ENCODE measurements at places on chromosomes 3 and 15.

GRCh38 chr3:55128225-55128823 is 200.5 kb upstream of the LRTM1 start:
- peak; percentile 77 for DNase-seq

DNA sequence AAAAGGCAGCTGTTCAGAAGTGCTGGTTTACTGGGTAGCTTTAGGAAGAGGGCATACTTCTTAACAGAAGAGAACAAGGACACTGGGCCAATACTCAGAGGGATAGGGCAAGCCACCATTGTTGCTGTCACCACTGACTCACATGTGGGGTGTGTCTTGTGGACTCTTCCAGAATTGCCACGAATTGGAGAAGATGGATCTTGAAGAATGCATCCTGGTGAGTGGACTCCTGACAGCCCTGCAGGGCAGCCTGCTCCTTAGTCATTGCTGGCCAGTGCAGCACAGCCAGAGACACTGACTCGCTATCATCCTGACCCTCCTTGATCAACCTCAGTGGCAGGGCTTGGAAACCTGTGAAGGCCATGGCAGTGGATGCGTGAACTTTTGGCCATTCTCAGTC is 62.3 kb downstream of the UBP1 start:
- DNase-seq: peak; percentile 74

DNA sequence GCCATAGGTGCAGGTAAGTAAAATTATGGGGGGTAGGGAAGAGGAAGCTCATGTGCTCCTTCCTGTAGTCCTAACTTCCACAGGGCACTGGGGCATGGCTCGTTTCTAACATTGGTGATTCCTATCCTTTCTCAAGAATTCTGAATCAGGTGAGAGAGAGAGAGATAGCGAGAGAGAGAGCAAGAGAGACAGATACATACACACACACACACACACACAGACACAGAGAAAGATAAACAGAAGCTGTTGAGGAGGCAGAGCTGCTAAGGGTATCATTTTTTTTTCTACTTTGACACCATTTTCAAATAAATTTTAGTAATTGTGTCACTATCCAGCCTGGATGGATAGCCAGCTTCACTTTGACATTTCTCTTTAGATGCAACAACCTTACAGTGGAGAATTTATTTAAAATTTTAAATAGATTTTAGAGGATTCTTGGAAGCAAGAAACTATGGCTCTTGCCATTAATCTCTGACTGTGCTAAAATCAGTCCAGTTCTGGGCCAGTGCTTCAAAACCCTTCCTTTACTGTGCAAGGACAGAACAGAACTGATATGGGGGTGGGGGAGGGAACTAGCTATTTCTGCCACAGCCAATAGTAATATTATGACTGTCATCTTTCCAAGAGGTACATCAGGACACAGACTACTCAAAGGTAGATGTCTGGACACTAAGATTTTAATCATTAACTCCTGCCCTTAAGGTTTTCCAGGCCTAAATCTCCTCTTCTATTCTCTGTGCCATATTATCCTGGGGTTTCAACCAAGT is 14.6 kb upstream of the RAMAC start:
- DNase-seq: no peak

DNA sequence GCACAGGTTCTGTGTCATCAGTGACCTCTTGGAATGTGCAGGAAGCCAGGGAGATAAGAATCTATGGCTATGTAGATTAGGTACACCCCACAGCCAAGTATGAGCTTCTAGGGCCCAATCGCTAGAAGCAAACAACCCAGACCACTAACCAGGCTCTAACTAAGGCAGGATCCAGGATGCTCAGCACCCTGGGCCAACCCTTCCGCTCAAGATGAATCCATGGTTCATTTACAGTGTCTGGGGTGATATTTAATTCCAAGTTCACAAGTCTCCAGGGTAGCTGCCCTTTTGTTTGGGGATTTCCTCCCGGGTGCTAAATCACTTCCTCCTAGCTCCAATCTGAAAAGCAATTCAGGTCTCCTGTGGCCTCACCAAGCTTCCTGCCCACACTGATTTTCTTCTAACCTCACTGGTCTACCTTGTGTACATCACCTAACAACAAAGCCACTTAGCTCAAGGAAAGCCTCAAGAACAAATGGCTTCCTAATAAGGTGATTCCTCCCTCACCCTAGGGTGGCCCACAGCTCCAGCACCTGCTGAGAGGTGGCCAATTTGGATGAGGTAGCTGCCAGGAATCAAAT is 2.4 kb downstream of the EHD4 start:
- DNase-seq: peak; percentile 89

DNA sequence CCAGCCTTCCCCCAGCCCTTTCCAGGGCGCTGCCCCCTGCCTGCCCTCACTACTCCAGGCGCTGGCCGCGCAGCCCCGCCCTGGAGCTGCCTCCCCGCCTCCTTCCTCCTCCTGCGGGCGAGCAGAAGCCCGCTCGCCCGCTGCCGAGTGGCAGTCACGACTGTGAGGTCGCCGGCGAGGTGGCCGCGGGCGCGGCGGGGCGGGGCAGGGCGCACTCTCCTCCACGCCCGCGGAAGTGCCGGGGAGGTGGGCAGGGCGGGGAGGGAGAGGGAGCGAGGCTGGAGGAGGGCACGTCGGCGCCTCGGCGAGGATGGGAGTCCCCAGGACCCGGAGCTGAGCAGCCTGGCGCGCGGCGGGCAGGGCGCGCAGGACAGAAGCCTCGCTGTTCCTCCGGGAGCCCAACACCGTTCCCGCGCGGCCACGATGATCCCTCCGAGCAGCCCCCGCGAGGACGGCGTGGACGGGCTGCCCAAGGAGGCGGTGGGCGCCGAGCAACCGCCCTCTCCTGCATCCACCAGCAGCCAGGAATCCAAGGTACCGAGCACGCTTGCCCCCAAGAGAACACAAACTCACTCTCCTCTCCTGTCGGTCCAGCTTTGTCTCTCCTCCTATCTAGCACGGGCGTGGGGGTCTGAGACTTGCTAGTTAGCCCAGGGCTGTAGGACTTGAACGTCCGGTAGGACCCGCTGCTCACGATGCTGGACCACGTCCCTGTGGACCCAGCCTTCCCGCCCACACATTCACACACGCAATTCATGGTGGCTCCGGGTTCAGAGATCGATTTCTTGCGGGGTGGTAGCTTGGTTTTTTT is at the start of gene STAC:
Gene STAC (plus strand): TSS at position 284 of the 811 bp plus-strand sequence. CDS start 140 bp downstream, at position 424.
- peak; percentile 53 for DNase-seq

DNA sequence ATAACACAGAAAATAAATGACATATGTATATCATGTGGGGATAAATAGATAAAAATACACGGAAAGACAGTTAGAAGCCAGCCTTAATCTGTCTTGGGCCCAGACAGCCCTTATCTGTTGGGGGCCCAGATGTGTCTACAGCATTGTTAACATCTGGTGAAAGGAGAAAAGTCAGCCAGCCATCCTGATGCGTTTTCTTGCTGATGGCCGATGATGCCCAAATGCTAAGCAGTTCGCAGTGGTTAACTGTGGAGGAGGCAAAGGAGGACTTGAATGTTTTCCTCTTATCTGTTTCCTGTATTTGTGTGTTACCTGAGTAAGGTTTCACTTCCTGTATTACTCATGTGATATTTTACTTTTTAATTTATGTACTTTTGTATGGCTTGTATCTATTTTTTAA is 46.2 kb downstream of the NOX5 start:
- no peak for DNase-seq

All from RPMI7951 (cell line).